ENCODE measurements at places on chromosomes 3 and 15.

GRCh38 chr3:21795152-21795837 is 44.3 kb upstream of the ZNF385D start:
- no peak for DNase-seq

DNA sequence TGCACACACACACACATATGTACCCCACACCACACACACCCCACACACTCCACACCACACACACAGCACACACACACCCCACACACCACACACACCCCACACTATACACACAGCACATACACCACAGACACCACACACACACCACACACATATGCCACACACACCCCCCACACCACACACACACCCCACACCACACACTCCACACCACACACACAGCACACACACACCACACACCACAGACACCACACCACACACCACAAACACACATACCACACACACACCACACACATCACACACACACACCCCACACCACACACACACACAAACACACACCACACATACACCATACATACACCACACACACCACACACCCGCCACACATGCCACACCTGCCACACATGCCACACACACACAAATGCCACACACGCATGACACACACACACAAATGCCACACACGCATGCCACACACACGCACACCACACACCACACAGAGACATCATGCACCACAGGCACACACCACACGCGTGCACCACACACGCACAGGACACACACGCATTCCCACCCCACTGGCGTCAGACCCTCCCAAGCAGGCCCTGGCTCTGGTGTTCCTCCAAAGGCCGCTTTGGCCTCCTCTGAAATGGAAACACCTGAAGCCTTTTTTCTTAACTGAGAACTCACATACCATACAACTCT is 15.7 kb downstream of the CHST13 start:
- DNase-seq = no peak

GRCh38 chr3:187831125-187832051 is 86.1 kb upstream of the BCL6 start:
- no peak for DNase-seq

DNA sequence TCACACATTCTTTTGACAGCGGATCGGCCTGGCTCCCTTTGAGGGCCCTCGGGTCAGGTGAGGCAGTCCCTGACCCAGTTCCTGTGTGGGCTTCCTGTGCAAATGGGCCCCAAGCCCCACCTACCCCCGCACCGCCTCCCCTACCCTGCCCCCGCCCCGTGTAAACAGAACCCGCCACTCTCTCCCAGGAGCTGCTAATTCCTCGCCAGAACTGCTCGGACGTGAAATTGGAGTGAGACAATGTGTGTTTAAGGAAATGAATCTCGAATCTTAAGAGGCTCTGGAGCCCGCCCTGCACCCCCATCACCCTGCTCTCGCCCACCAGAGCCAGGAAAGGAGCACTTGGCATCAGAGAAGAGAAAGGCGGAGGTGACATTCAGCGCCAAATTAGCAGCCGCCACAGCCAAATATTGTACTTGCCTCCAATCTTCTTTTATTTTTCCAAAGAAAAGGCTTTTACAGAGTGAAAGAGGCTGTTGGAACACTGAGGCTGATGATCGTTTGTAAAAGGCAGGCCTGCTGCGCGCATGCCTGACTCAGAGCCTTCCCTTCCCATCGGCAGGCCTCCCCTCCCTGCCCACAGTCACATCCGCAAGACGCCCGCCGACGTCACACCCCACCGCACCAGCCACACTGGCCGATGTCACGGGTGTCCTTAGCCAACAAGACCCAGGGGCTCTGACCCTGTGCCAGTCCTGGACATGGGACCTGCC is 53.1 kb downstream of the CACNA2D2 start:
- no peak for DNase-seq

DNA sequence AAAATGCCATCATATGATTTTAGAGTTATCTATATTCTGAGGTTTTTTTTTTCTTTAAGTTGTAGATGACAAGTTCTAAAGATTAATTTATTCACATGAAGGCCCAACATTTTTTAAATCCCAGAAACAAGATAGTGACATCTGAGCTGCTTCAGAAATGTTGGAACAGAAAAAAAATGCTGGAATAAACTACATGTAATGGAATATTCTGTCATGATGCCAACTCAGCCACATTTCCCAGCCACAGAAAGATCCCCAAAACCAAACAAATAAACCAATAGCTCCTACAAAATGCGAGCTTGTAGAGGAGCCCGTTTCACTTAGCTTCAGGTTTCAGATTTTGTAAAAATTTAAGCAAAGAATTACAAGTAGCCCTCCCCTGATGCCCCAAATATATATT is 111.0 kb upstream of the MYO5C start:
- DNase-seq = no peak

DNA sequence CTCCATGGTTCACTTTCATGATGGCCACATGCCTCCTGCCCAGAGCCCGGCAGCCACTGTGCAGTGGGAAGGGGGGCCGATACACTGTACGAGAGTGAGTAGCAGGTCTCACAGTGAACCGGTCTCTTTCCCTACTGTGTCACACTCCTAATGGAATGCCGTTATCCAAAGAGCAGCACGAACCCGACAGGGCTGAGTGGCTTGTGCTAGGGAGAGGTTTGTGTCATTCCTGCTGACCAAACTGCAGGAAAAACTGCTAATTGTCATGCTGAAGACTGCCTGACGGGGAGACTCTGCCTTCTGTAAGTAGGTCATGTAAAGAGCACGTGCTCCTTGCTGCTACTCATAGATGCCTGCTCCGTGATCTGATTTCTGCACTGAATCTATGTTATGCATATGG is 105.1 kb downstream of the ARPP21 start:
- DNase-seq = no peak

- peak; percentile 88 for DNase-seq
Measured at GRCh38 chr3:57598765-57599360, 1.7 kb upstream of the ARF4 start.

GRCh38 chr3:172643506-172644179 is 67.2 kb downstream of the NCEH1 start:
- DNase-seq = peak; percentile 25

GRCh38 chr3:114770874-114771273 is 376.2 kb downstream of the ZBTB20 start:
- peak; percentile 25 for DNase-seq

DNA sequence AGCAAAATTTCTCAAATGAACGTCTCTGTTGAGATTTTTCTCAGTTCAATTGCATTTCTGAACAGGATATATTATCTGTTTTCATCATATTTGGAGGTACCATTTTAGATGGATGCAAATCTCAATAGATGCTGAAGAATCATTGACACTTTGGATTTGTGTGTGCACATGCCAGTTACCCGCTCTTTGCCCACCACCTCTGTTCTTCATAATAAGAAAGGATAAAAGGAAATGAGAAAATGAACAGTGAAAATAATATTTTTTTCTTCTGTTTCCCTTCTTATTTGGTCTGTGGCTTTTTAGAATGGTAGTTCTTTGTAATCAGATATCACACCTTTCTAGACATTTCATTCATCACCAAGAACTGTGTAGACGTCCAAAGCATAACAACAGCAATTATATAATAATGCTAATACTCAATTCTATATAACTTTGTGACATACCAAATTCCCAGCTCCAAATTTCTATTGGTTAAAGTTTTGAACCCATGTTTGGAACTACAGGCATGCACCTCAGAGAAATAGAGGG is 256.7 kb upstream of the SATB1 start:
- no peak for DNase-seq

DNA sequence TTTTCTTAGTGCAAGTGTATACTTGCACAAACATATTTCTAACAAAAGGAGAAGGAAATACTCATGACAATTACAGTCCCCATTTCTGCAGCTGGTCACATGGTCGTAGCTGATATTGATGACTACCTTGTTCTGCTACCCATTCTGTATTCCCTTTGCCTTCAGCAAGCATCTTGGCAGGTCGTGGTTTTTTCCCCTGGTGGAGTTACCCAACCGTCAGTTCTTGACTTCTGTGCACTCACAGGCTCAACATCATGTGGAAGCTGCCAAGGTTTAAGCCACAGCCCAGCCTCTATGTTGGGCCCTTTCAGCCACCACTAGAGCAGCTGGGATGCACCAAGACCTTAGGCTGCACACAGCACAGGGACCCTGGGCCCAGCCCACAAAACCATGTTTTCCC is 56.1 kb downstream of the VGLL3 start:
- no peak for DNase-seq

- no peak for DNase-seq
Measured at GRCh38 chr3:45657853-45658252, 31.3 kb upstream of the SACM1L start.

DNA sequence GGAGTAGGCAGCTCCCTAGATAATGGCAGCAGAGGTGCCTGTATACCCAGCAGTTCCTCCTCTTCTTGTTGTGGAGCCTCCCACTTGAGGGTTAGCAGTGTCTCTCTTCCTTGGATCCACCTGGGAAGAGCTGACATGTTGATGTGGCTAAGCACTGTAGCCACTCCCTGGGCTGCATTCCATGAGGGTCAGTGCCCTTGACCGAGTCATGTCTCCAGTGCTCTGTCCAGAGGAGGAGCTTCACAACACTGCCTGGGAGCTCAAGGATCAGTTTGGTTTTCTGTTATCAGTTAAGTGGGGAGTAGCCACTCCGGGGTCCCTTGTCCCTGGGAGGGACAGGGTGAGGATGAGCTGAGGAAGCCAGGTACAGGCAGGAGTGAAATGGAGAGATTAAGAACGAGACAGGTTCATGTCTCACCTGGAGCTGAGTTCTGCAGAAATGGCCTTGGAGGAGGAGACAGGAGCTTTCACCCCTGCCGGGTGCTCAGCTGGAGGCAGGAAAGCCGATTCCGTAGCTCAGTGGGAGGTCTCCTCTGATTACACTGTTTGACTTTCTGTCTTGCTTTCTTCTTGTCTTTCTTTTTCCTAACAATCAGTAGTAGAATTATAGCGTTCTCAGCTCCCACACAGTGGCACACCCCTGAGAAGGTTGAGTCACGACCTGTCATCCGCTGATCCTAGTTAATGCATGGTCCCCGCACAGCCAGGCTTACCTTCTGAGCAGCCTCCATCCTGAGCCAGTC is 57.9 kb upstream of the SEC22A start:
- DNase-seq = no peak

GRCh38 chr3:48475188-48475587 is 28.7 kb downstream of the ATRIP start:
- DNase-seq = no peak

- DNase-seq = no peak
Measured at GRCh38 chr3:69542805-69543429, 157.0 kb upstream of the FRMD4B start.

DNA sequence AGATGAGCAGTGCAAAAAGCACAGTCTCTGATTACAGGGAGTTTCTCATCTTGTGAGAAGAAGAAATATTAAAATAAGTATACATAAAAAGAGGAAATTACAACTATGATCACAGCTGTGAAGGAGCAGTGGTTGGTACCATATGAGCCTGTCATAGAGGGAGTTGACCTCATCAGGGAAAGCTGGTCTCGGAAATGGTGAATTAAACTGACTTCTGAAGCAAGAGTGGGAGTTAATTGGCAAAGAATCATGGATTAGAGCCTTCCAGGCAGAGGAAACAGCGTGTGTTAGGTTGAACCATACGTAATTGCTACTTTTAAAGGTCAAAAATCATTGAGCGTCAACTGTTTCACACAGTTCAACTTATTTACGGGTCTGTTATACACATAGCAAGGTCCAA is 539.1 kb downstream of the EDEM1 start:
- DNase-seq = peak; percentile 37

DNA sequence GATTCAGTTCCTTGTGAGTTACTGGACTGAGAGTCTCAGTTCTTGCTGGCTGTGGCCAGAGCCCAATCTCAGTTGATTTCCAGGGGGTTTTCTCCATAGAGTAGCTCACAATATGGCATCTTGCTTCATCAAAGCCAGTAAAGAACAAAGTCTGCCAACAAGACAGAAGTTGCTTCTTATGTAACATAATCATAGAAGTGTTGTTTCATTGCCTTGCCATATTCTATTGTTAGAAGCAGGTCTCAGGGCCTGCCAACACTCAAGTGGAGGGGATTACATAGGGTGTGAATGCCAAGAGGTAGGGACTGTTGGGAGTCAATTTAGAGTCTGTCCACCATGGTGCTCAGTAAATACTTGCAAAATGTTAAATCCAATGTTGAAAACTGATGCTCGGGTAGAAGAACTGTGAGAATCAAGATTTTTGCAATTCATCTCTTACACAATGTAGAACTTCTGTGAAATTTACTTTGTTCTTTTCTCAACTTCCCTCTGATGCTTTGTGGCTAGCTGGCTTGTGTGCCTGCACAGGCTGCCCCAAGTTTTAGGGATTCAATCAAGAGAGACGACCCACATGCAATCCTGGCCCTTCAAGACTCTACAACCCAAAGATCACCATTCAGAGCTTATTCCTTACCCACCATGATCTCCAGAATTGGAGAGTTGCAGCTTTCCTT is 13.3 kb upstream of the PXYLP1 start:
- DNase-seq = no peak

DNA sequence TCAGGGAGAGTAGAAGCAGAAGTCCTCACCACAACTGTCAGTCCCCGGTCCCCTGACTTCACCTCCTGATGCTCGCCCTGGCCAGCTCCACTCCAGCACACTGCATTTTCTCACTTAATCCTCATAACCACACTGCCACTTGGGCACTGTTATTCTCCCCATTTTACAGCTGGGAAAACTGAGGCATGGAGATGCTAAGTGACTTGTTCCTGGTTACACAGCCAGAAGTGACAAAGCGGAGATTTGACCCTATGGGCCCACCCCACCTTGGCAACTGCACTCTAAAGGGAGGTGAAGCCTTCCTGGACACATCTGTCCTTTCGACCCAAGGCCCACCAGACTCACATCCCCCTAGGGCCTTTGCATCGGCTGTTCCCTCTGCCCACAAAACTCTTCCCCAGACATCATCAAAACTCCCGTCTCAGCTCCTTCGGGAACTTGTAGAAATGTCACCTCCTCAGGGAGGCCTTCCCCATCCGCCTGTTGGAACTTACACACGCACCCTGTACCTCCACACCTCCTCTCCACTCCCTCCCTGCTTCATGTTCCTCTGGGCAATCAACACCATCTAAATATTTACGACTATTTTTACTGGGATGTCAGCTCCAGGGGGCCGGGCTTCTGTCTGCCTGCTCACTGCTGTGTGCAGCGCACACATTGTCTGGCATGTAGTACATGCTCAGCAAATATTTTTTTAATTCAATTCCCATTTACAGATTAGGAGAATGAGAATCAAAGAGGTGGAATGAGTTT is 3.1 kb downstream of the GRIP2 start:
- DNase-seq = no peak

GRCh38 chr15:32730677-32731654 is 13.2 kb downstream of the GREM1 start:
- DNase-seq = no peak

GRCh38 chr3:131922356-131922755 is 112.5 kb downstream of the CPNE4 start:
- DNase-seq = no peak

- DNase-seq = no peak
Measured at GRCh38 chr3:44252332-44252959, 10.8 kb downstream of the TOPAZ1 start.

All from OCI-M1 (cell line).